ENCODE measurements at places on chromosomes 4 and X.

- no peak for DNase-seq
Observed at GRCh38 chr4:22787753-22788375, 95.1 kb downstream of the GBA3 start.

DNA sequence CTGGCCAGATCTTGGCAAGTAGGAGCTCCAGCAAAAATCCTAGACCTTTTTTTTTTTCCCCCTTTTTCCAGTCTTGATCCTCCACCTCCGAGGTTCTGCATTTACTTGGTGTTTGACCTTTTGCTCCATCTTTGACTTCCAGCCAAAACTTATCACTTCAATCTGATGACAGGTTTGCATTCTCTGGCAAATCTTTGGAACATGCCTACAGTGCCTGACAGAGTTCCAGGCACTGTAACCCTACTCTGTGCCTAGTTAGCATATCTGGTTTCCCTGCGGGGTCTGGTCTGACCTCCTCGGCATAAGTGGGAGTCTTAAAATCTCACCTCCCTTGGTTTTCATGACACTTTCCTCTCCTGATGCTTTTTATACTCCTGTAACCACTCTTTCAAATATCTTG is 39.4 kb upstream of the NR3C2 start:
- no peak for DNase-seq

GRCh38 chr4:88291003-88291402 is 6.6 kb upstream of the PPM1K start:
- DNase-seq: no peak

DNA sequence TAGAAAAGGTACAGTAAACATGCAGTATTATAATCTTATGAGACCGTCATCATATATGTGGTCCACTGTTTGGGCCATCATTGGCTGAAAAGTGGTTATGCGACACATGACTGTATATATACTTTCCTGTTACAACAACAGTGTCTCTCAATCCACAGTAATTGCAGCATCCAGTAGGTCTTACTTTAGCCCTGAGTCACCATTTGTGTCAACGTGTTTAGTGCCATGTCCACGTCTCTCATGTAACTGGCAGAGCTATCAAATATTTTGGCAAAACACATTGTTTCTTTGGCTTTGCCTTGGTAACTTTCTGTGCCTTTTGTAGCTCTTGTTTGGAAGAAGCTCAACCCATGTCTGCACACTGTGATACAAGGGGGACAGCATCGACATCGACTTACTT is 73.8 kb downstream of the CD38 start:
- DNase-seq: no peak

DNA sequence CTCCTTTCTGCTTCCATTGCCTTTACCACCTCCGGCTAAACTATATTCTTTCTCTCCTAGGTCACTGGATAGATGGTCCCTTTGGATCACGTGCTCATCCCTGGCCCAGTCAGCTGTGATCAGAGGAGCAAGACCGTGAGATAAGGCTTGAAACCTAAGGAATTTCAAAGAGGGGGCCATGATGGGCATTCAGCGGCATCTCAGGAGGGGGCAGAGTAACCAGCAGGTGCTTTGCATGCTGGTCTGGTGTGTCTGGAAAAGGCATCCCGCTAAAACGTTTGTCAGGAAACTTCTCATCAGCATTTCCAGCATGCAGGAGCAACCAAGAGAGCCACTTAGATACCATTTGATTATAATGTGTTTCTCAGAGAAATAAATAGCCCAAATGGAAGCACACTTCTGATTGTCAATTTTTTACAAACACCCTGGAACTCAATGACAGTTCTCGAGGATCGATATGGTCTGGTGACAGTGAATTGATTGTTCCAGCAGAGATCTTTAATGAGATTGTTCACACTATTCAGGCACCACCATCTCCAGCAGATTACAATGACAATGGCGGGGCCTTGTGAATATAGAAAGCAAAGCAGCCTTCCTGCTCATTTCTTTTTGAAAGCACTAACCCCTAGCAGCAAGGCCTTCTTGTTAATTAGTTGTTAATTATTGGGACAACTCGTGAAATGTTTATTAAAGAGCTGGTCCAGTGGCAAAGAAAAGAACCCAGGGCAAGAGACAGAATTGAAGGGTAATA is 327.1 kb downstream of the PTTG2 start:
- no peak for DNase-seq

GRCh38 chr4:96767815-96768480 is 928.1 kb downstream of the PDHA2 start:
- no peak for DNase-seq

- no peak for DNase-seq
Observed at GRCh38 chr4:102139132-102139573, 206.1 kb downstream of the SLC39A8 start.

All from stimulated activated CD4-positive, alpha-beta T cell treated with anti-CD3 and anti-CD28 coated beads, Interleukin-12 subunit alpha, Interleukin-12 subunit beta, amount 100 ng/mL, for 24 hours (primary cell).